ENCODE measurements at places on chromosomes 3 and 15.

GRCh38 chr15:81182756-81183438, 13.8 kb upstream of the IL16 start:
- DNase-seq: no peak

GRCh38 chr3:185216607-185216958, 37.3 kb downstream of the EHHADH start:
- DNase-seq: no peak

DNA sequence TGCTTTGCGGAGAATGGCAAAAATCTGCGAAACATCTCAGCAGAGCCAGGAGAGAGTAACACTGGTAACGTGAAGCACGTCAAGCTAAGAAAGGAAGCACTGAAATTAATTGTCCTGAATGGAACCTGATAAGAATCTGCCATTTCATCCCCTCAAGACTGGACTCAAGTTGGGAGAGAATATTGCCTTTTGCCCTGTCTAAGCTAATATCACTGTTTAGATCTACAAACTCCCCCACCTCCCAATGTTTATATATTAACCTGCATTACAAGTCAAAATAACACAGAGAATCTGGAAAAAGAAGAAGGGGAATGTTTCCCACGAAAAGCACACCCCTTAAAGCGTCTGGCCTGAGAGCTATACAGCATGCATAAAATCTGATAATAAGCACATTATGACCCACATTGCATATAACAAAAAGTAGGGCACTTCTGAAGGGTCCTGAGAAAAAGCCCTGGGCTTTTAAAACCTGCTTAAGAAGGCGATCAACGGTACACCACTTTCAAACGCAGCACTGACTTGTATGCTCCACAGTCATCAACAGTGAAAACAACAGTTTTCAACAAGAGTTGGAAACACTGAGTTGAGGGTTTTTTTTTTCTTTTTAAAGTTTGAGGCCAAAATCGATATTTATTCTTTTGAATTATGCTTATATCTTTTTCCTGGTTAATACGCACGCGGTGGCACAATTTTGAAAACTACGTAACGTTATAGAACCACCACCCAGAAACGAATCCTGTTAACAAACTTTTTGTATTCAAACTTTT, 1.4 kb upstream of the KAT2B start:
- no peak for DNase-seq

GRCh38 chr15:61035311-61035710, 193.8 kb downstream of the RORA start:
- DNase-seq: no peak

GRCh38 chr3:114887806-114888205, 259.3 kb downstream of the ZBTB20 start:
- DNase-seq: no peak

DNA sequence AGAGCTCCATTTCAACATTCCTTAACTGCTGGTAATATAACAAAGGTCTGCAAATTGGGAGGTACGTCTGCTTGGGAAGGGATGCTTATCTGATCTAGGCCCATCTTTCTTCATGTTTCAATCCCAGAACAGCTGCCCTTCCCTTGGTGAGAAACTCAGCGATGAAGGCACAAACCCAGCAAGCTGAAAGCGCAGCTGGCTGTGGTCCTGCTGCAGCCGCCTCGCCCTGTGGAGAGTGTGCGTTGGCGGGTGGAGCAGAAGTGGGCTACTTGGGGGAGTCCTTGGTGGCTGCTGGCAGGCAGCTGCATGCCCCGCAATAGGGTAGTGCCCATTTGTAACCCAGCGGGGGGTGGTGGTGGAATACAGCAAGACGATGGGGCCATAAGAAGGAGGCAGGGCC, 160.6 kb upstream of the WNT5A start:
- no peak for DNase-seq

GRCh38 chr15:37016231-37016630, 84.1 kb downstream of the MEIS2 start:
- DNase-seq: no peak

GRCh38 chr3:141782386-141782932, 19.3 kb downstream of the GRK7 start:
- DNase-seq: no peak

GRCh38 chr3:187833799-187834578, 88.7 kb upstream of the BCL6 start:
- no peak for DNase-seq

GRCh38 chr3:22297436-22297835, 546.4 kb upstream of the ZNF385D start:
- no peak for DNase-seq

GRCh38 chr3:152497457-152497856, 228.7 kb downstream of the MBNL1 start:
- DNase-seq: no peak

DNA sequence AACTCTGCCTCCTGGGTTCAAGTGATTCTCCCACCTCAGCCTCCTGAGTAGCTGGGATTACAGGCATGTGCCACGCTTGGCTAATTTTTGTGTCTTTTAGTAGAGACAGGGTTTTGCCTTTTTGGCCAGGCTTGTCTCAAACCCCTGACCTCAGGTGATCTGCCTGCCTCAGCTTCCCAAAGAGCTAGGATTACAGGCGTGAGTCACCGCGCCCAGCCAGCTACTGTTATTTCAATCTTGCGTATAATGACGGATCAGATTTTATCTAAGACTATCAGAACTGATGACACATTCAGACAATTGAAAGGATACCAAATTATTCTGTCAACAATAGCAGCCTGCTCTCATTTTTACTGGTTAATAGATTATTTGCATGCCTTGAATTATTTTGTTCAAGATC, 612.2 kb downstream of the ZIC1 start:
- DNase-seq: no peak

DNA sequence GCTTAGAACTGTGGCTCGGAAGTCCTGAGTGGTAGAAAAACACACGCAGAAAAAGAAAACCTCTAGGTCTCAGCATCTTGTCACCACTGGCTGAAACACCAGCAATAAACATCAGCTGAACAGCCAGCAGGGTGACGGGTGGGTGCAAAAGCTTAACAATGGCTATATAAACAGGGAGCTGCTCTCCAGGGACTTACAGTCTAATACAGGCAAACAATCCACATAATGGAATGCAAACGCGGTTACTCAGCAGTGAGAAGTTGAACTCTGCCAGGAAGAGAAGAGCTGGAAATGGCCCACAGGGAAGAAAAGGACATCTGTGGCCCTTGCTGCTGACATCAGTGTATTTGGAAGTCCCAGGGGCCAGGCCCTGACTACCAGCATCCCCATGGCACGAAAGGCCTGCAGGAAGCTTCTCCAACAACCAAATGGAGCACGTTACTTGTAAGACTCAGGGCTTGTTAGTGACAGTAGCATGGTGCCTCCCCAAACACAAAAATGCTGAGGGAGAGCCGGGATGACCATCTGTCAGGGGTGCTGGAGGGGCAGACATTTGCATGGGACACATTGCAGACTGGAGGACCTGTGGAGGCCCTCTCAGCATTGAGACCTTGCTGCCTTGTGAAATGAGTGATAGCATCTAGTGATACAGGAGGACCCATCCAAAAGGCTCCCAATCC, 3.0 kb downstream of the HEG1 start:
- DNase-seq: no peak

- DNase-seq: no peak
Observed at GRCh38 chr15:83053151-83053550, 13.9 kb downstream of the BTBD1 start.

GRCh38 chr15:84822653-84823281, 5.6 kb downstream of the ALPK3 start:
- no peak for DNase-seq

DNA sequence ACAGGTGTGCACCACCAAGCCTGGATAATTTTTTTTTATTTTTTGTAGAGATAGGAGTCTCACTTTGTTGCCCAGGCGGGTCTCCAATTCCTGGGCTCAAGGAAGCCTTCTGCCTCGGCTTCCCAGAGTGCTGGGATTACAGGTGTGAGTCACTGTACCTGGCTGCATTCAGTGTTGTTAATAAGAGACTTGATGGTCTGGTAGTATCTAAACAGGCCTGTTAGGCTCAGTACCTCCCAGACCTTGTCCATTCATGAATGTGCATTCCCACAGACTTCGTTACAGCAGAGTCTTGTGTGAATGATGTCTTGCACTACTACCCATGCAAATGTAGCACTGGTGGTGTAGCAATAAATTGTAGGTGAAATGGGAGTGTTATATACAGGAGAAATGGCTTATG, 17.7 kb downstream of the CMTM8 start:
- no peak for DNase-seq

GRCh38 chr3:74066456-74066855, 441.7 kb upstream of the PDZRN3 start:
- no peak for DNase-seq

- no peak for DNase-seq
Observed at GRCh38 chr3:166089575-166089974, 252.4 kb upstream of the BCHE start.

DNA sequence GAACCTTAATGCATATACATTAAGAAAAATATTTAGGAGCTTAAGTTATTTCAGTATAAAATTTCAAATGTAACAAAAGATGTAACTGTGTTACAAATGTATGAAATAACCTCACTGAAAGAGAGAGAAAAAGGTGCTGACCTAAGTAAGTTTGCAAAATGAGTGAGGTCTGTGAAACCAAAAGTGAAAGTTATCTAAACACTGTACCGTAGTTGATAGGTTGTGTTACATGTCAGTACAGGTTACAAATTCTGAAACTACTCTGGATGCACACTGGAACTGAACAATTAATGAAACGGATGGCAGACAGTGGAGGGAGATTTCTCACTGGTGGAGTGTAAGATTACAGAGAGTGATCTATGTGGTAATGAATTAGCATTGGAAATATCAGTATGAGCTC, 420.7 kb downstream of the ZNF385D start:
- no peak for DNase-seq

- DNase-seq: no peak
Observed at GRCh38 chr3:133089906-133090485, 51.8 kb downstream of the TMEM108 start.

- no peak for DNase-seq
Observed at GRCh38 chr15:31585240-31585639, 258.6 kb downstream of the KLF13 start.

GRCh38 chr15:73228128-73228646, 140.6 kb downstream of the HCN4 start:
- no peak for DNase-seq

Measured in neural crest cell (in vitro differentiated cells).